ENCODE measurements at places on chromosomes 1 and 21. TPM values are rescaled to one million over a fixed set of nuclear protein-coding genes. Genes with fewer than 3 reads are reported as not detected.
A peak's percentile ranks its signal among the peaks of the same experiment; 100 is the strongest.

FCAMR gene
- not detected for total RNA-seq

C1orf167 gene
- total RNA-seq = not detected

- no peaks in the 10 kb centered on the region for H3K27me3 ChIP-seq
- no peaks in the 10 kb centered on the region for H3K4me1 ChIP-seq
- H3K36me3 ChIP-seq = no peaks in the 10 kb centered on the region
- peak; percentile 80 for DNase-seq
These were observed 28.5 kb upstream of the PKP1 start for GRCh38 chr1:201254625-201255478.

DNA sequence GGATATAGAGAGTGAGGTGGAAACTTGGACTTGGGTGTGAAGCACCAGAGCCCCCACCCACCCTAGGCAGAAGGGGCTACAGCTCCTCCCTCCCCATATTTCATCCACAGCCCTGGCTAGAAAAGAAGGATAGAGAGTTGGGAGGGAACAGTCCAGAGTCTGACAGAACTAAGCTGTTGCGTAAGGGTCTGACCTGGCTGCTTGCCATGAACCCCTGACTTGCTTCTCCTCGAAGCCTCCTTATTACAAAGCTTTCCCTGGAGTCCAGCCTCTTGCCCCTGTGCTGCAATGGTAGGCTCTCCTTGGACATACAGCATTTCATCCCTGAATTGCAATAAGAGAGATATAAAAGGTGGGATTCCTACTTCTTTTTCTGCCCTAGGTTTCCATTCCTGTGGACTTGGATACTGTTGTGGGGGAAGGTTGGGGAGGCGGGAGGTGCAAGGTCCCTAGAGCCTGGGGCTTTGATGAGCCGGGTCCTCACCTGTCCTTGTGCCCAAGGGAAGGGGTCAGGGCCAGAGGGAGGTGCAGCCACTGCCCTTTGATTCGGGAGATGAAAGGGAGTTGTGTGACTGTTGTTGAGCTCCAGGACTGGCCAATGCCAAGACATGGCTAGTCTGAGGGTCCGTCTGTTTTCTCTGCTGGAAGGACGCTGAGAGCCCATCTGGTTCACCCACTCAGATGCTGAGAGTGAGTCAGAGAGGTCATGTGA is 2.7 kb downstream of the RHBG start:
- H3K27ac ChIP-seq = no peak overlapping the region
- H3K36me3 ChIP-seq = no peaks in the 10 kb centered on the region
- no peak overlapping the region for H3K4me3 ChIP-seq
- peak; percentile 77 for DNase-seq
- peaks cover 6% of the 10 kb centered on the region for H3K4me1 ChIP-seq
- peaks cover 33% of the 10 kb centered on the region for H3K27me3 ChIP-seq

- H3K27me3 ChIP-seq = no peaks in the 10 kb centered on the region
- DNase-seq = no peak
- no peak overlapping the region for H3K27ac ChIP-seq
- H3K4me1 ChIP-seq = peaks cover 7% of the 10 kb centered on the region
- H3K36me3 ChIP-seq = no peaks in the 10 kb centered on the region
These were observed 35.0 kb upstream of the GPR137B start for GRCh38 chr1:236107121-236107907.

Data from MCF 10A (cell line).